Muscle of back (tissue), 13 donors: ENCODE measurements at places on chromosomes 7 and 10.

- DNase-seq, result peak; percentile 68
Measured at GRCh38 chr10:784403-785088, 95.1 kb upstream of the DIP2C start.

GRCh38 chr7:134763960-134764359 is 15.5 kb upstream of the CALD1 start:
- DNase-seq, result no peak

GRCh38 chr7:474605-475424 is 44.8 kb downstream of the PDGFA start:
- DNase-seq, result no peak

DNA sequence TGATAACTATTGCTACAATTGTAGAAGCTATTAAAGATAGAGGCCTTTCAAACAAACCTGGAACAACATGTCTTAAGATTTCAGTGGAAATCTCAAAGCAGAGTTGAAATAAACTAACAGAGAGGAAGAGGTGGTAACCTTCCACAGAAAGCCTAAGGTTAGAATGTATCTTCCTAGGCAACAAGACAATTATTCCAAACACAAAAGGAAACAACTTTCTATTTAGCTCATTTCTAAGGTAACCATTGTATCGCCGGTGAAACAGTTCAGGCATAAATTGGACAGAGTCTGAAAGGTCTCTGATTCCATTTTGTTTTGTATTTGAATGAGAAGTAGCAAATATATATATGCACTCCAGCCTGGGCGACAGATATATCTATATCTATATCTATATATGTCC is 30.7 kb upstream of the HYCC1 start:
- no peak for DNase-seq

DNA sequence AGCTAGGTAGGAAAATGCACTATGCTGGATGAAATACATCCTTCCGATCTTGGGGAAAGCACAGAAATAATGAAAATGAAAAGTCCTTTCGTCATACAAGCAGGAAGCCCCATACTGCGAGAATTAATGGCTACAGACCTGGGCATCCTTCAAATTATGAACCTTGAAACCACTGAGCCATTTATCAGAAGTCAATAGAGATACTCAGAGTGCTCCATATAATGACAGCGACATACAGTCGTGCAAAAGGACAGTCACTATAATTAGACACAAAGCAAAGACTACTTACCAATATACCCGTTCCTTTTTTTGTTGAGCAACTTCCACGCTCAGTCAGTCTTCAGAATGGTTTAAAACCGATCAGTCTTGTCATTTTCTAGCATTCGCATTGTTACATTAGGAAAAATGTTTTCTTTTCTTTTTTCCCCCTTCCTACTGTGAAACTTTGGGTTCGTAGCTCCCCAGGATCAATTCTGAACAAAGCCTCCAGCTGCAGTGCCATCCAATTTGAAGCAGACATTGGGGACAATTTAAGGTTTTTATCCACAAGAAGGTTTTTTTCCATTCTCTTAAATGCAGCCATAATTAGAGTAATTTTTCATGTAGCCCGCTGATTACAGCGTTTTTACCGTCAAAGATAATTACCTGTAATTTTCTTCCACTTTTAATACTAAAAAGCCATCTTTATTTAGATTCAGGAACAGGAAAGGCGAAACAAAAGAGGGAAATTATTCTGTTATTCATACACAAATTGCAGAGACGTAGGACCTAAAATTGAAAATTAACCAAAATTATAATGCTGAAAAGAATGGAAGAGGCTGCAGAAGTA is 6.4 kb downstream of the DLX6 start:
- DNase-seq, result no peak

GRCh38 chr10:34732926-34733325 is 82.2 kb downstream of the PARD3 start:
- DNase-seq, result no peak

DNA sequence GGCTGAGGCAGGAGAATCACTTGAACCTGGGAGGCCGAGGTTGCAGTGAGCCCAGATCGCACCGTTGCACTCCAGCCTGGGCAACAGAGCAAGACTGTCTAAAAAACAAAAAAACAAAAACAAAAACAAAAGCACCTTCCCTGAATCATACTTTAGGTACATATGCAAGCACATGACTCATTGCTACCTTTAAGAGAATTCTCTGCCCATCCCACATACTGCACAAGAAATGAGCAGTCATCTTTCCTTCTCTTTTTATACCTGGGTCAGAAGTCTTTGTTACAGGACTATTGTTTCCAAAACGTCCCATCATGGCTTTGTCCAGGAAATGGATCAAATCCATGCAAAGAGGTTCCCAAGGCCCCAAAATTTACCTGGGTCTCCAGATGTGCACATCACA is 21.5 kb upstream of the AKR1B10 start:
- DNase-seq, result no peak
